ENCODE measurements at places on chromosomes 16 and 17.

DNA sequence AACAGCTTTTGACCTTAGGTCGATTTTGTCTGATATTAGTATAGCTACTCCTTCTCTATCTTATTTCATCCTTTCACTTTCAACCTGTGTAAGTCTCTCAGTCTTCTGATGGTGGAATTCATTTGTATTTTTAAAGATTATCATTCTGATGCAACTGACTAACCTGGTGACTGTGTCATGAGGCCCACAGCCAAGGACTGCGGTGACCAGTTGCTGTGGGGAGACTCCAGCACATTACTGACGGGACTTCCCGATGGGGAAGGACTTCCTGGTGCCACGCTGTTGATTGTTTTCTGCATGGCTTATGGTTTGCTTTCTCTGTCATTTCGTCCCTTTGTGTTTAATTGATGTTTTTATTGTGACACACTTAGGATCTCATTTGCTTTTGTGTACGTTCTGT is 34.2 kb downstream of the RMI2 start:
- DNase-seq, result no peak

DNA sequence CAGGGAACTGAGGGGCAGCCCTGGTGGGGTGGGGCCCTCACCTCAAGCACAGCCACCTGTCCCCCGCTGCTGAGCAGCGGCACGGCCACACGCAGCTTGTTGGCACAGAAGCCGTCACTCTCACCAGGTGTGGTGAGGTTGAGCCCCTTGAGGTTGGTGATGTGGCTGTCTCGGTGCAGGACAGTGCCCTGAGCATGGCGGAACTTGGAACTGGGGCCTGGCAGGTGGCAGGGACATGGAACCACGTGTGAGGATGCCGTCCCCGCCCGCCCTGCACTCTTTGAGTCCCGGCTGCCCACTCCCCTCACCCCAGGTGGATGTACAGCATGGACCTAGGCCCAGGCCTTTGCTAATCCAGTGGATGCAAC is 9.7 kb upstream of the VASN start:
- no peak for DNase-seq

DNA sequence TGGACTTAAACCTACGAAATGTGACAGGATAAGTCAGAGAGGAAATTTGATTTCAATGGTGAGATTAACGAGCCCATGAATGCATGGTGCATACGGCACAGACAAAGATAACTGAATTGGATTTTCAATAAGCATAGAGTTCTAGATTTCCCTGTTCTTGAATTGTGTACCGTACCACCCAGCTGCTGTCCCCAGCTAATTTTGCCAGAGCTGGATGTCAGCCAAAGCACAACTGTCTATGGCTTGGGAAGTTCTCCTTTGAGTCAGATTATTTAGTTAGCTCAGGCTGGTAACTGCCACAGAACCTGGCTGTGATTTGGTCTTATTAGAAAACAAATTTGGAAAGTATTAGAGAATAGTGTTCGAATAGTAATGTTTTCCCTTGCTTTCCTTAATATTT is 143.1 kb downstream of the CDH13 start:
- no peak for DNase-seq

GRCh38 chr17:29590411-29591145 is 1.1 kb upstream of the GIT1 start:
- DNase-seq, result no peak

- DNase-seq, result no peak
Measured at GRCh38 chr17:43588121-43588520, 42.0 kb upstream of the ETV4 start.

- no peak for DNase-seq
Measured at GRCh38 chr17:69325518-69326376, 1.2 kb downstream of the ABCA5 start.

GRCh38 chr17:64066716-64067115 is 46.3 kb upstream of the ICAM2 start:
- DNase-seq, result peak; percentile 34

- DNase-seq, result no peak
Measured at GRCh38 chr17:38980490-38981217, 13.5 kb upstream of the FBXO47 start.

GRCh38 chr17:65229621-65229995 is 92.4 kb downstream of the RGS9 start:
- no peak for DNase-seq

GRCh38 chr17:34562387-34562786 is 17.0 kb upstream of the TMEM132E start:
- no peak for DNase-seq

- DNase-seq, result no peak
Measured at GRCh38 chr16:19094542-19095365, 19.0 kb upstream of the ITPRIPL2 start.

DNA sequence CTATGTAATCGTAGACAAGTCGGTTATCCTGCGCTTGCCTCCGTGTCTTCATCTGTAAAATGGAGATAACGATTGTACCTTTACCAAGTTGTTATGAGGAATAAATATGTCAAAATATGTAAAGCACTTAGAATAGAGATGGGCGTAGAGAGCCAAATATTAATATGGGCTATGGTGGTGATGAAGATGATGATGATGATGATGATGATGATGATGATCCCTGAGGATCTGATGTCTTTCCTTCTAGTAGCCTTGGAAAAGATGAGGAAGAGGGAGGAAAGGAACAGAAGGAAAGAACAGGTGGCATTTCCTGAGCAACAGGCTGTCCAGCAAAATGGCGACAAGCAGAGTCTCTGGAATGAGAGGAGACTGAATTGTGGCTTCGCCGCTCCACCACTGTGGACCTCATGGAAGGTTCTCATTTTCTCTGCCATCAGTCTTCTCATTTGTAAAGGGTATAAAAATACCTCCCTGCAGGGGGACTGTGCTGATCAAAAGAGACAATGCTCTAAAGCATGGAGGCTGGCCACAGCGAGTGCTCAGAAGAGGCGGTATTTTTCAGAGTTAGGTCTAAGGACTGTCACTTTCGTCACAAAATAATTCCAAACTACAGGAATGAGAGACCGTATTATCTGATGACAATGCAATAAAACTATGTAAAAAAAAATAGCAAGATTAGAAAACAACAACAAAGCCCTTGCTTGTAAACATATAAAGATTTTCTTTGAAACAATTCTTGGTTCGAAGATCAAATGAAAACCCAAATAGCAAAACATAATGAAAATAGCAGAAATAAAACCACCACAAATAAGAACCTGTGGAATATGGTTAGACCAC is 17.2 kb upstream of the RCVRN start:
- no peak for DNase-seq

DNA sequence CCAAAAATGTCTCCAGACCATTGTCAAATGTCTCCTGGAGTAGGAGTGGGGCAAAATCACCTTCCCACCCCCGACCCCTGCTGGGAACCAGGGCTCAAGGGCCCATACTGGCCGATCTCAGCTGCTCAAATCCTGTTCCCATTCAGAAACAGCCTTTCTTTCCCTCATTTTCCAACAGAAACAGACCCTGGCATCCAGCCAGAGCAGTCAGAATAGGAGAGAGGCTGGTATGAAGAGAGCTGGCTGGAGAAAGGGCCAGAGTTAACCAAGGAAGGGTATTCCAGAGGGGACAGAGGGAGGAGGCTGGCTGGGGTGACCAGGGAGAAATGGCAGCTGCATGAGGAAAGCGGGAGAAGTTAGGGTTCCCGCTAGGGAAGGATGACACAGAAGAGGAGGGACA is 199.1 kb downstream of the XYLT1 start:
- DNase-seq, result no peak

DNA sequence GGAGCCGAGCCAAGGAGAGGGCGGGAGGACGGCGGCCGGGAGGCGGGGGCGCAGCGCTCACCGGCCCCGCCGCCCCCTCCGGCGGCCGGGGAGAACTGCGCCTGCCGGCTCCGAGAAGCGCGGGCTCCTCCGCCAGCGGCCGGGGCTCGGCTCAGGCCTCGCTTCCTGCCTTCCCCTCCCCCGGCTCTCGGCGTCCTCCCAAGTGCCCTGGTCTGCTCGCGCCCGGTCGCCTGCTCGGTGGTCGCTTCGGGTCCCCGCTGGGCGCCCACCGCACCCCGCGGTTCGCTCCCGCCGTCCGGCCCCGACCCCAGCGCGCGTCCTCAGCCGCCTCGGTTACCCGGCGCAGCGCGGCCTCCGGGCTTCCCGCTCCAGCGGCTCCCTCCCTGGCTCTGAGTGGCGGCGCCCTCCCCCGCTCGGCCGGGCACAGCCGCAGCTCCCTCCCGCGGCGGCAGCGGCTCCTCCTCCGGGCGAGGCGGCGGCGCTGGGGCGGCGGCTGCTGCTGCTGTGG is 313 bp downstream of the UBTF start:
- no peak for DNase-seq

- no peak for DNase-seq
Measured at GRCh38 chr17:27481327-27481726, 25.1 kb downstream of the KSR1 start.

GRCh38 chr17:65197201-65197600 is 60.0 kb downstream of the RGS9 start:
- DNase-seq, result no peak

- DNase-seq, result no peak
Measured at GRCh38 chr17:10178506-10178991, 19.9 kb downstream of the GAS7 start.

GRCh38 chr16:10465821-10466220 is 80.0 kb downstream of the ATF7IP2 start:
- no peak for DNase-seq
